ENCODE measurements at places on chromosomes 3 and 15.
A peak's percentile ranks its signal among the peaks of the same experiment; 100 is the strongest.

GRCh38 chr15:100790786-100791265, 88.8 kb upstream of the ALDH1A3 start:
- no peak for DNase-seq

- no peak for DNase-seq
Observed at GRCh38 chr3:152376351-152377183, 107.8 kb downstream of the MBNL1 start.

DNA sequence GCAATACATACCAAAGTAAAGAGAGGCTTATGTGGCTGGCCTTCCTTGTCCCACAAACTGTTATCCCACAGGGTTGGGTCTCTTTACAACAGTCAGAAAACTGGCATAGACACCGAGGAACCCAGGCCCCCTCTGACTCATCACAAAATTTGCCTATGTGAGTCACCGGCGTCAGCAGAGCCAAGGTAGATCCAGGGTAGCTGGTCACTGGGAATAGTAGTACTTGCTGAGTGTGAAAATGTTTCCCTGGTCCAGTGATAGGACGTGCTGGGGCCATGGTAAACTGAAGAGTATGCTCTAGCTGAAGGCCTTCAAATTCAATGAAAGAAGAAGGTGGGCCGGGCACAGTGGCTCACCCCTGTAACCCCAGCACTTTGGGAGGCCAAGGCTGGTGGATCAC, 27.1 kb upstream of the SKIL start:
- DNase-seq, result no peak

DNA sequence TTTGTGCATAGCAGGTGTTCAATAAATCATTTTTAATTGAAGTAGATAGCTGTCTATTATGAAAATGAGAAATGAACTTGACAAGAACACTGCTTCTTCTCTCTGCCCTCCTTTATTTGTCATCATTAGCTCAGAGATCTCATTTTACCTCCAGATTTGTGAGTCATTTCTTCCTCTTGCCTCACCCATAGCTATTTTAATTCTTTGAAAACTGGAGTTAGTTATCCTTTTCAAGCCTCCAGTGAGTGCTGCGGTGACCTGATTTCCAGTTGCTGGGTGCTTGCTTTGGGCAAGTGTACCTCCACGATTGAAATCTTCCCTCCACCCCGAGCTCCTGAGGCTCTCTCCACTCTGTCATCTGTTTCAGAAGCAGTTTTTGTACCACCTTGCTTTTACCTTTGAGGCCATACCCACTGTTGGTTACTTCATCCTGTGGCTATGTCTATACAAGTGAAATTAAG, 114.6 kb downstream of the NFKBIZ start:
- DNase-seq, result no peak

DNA sequence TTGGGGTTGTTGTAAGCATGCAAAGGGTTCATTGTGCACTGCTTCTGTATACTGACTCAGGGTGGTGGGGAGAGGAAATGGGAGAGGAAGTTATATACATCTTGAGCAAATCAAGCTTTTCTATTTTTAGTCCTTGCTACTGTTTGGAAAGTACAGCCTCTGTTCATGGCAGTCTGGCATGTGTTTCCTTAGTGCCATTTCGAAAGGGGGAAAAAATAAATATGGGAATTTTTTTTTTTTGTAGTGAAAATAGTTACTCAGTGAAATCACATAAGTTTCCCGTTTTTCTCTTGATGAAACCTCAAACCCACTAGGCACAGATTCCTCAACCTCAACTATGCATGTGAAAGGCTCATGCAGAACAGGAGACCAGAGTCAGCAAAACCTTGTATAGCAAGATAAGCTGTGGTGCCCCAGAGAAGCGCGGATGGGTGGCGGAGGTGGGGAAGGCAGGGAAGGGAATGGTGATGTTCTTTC, 353.3 kb downstream of the LPP start:
- DNase-seq, result no peak

GRCh38 chr15:90530250-90531051, 728 bp downstream of the CRTC3 start:
- DNase-seq, result no peak

DNA sequence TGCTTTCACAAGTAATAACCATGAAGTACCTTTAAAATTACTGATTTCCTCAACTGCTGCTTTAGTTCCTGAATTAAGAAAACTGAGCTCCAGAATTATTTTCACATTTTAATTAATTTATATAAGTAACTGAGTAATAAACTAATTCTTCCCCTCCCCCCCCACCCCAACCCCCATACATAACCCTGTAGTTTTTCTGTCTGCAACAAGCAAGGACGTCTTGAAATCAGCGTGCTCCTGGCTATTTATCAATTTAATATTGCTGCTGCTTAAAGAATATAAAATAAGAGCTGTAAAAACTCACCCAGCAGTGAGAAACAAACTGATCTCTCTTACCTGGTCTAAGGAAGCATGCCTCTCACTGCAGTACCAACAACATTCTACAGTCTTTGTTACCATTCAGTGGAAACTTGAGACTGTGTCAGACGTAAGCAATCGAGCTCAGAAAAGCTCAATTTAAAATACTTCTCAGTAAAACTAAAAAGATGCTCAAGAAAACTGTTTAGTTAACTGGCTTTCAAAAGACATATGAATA, 121.0 kb downstream of the TFDP2 start:
- peak; percentile 57 for DNase-seq

DNA sequence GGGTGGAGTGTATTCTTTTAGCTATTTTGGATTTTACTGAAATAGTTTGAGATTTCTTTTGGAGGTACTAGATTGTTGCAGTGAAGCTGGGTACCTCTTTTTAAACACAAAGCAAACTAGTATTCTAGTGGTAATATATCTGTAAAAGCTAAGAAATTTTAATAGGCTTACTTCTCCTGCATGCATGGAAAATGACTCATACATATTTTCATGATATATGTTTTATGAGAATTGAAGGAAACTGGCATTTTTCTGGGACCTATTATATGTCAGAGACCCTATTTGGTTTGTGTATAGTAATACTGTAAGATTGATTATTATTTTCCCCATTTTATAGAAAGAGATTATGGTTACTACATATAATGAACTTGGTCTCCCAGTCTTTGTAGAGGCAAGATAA, 851.0 kb downstream of the DIPK2A start:
- DNase-seq, result no peak

DNA sequence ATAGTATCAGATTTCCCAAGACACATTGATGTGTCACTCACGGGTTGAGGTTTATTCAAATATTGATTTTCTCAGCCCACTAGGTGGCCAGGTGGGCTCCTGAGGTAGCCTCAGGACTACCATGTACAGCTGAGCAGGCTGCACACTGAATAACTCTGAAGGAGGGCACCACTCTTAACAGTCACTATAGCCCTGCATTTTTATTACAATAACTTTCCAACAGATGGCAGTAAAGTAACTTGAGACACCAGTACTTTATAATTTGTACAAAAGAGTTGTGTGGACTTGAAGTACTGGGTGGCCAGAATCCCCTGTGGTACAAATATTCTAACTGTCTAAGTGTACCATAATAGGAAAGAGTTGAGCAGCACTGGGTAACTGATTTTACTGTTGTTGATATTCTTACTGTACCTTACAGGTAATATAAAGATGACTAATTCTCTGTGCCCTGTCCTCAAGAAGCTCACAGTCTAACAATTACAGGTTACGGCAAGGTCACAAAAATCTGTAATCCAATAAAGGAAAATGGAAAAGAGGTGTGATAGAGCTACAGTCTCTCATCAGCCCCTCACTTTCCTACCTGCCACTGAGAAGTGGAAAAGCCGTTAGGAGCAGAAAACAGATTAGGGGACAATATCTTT, 76.0 kb downstream of the ETFA start:
- no peak for DNase-seq

DNA sequence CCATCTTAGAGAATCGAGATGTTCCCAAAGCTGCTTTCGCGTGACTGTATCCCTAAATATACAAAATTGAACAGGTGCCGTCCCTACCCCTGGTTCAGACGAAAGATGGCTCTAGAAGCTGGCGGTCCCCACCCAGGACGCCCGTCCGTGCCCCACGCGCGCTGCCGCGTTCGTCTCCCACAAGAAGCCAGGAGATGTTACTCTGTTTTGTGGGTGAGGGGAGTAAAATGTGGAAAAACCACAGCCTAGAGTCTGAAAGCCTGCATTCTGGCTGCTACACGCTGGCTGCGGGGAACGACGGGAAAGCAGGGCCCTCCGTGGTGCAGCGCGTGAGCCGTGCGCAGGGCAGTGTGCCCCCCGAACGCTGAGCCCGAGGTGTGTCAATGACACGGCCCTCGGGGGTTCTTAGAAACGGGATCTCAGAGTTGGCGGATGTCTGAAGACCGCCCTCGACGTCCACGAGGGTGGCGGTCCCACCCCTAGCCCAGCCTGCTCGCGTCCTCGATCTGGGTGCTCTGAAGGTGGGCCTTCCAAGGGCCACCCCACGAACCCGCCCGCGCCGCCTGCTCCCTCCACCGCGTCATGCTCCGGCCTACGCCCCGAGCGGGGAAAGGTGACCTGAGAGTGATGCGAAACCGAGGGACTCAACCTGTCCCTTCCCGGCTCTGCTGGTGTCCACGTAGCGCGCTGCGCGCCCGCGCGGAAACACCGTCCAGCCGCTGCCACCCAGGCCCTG, 95.6 kb downstream of the OCA2 start:
- no peak for DNase-seq

DNA sequence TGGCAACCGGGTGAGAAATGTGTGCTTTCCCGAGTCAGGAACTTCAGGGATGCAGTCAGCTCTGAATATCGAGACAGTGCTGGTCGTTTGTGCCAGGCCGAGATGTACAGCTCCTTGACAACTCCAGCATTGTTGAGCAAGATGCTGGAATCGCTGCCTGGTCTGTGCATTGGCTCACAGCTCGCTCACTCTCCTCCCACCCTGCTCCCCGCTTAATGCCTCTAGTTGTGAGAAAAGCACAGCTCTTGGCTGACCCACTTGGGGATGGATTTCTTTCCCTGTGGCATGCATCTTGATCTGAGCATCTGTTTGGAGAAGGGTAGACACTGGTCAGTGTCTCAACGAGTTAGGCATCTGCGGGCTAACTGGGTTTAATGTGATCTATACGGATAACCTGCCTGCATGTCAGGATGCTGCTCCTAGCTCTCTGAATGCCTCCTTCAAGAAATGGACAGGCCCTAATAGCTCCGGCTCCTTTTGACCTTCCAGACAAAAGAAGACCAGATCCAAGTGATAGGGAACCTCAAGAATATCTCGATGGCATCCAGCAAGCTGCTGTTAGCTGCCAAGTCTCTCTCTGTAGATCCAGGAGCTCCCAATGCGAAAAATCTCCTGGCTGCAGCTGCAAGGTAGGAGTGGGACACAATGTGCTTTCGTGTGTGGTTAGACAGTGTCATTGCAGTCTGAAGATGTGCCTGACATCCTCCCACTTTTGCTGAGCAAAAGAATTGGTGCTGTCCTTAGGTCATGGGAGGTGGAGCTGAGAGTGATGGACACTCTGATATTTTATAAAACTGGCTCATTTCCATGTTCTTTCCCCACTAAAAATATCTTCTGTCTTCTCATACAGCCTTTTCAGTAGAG, 302.2 kb upstream of the TPM1 start:
- no peak for DNase-seq

DNA sequence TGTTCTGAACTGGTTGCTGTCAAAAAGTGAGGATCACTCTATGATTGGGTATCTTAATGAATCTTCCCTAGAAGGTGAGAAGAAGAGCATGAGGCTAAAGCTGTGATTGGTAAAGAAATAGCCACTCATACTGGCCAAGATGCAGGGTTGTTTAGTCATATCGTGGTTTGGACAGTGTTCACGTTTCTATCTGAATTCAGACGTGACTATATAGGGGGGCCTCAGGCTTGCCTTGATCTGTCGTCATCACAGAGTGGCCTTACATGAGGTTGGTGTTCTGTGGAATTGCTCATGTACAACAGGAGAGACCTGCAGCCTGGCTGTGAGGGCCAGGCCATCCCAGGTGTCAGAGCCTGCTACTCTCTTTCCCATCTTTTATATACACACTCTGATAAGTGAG, 12.4 kb downstream of the RTP2 start:
- DNase-seq, result no peak

DNA sequence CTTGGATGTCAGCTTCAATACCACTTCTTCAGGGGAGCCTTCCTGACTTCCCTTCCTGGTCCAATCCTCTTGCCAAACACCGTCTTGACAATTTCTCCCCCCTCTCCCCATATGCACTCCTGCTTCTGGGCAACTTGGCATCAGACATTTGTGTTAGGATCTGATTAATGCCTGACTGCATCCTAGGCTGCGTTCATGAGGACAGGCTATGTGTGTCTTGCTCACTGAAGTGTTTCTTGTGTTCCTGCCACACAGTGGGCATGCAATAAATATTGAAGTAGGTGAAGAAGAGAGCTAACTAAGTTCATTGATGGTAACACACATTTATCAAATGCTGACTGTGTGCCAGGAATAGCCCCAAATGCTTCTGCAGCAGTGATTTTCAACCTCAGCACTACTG, 36.4 kb upstream of the WNT5A start:
- DNase-seq, result no peak

DNA sequence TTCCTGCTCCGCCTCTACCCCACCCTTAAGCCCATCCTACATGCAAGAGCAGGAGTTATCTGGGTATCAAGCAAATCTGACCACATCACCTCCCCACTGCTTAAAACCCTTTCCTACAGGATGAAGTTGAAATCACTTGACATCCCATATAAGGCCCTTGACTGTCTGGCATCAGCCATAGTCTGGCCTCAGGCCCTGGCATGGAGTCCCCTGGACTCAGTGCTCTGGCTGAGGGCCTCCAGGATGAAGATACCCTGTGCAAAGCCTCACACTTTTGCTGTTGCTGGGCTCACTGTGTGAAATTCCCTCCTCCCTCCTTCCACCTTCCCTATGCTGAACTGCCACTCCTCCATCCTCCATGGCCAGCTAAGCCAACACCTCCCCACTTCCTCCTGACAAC, 65.2 kb upstream of the GLCE start:
- no peak for DNase-seq

GRCh38 chr15:66115568-66116206, 137.9 kb downstream of the MEGF11 start:
- DNase-seq, result peak; percentile 69

GRCh38 chr3:52494886-52495495, at the start of gene STAB1:
TSS of gene STAB1 (plus strand) at chr3:52495338. CDS start at chr3:52495414, 76 bp downstream.
- DNase-seq, result no peak

Data from NCI-H2029 (cell line).